ENCODE measurements at places on chromosomes 2 and 18. TPM values are rescaled to one million over a fixed set of nuclear protein-coding genes. Genes with fewer than 3 reads are reported as not detected.

NTSR2 gene
- total RNA-seq = not detected

POU3F3 gene
- total RNA-seq = not detected

CABLES1 gene
- total RNA-seq = 43.5 TPM

IL1RL1 gene
- total RNA-seq = 26.2 TPM

OXER1 gene
- 2.6 TPM for total RNA-seq

SPC25 gene
- 1.3 TPM for total RNA-seq

DUSP28 gene
- total RNA-seq = 30.4 TPM

FEV gene
- not detected for total RNA-seq

TMSB10 gene
- total RNA-seq = 5,234 TPM

ZNF396 gene
- 7.3 TPM for total RNA-seq

LYG2 gene
- not detected for total RNA-seq

All from upper lobe of left lung (tissue), 6 donors.